Naive thymus-derived CD4-positive, alpha-beta T cell (primary cell): ENCODE measurements at places on chromosomes 5 and 9. TPM values are rescaled to one million over a fixed set of nuclear protein-coding genes. Genes with fewer than 3 reads are reported as not detected.

GRCh38 chr5:94968507-94969095 lies 316.3 kb downstream of the MCTP1 start:
- peak; percentile 21 for DNase-seq

WHRN gene
- 0.12 TPM for polyA plus RNA-seq

DNA sequence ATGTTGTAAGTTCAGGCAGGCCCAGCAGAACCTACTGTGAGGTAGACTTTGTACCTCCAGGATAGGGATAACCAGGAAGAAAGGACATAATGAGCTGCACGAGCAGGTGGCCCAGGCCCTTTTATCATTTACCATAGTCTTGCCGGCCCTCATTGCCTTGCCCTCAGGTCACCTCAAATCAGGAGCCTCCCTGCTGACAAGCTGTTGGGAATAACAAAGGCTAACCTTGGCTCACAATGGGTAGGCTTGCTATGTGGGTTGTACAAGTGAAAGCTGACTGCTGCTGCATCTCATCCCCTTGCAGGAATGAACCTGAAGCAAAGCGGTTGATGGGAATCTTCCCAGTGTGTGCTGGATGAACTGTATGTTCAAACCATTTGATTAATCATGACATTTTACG lies 159.5 kb upstream of the ACTBL2 start:
- no peak for DNase-seq

GRCh38 chr5:9523090-9523823 lies 22.6 kb downstream of the SEMA5A start:
- DNase-seq, result no peak

PTPRD gene
- polyA plus RNA-seq, result not detected

GRCh38 chr9:76298521-76299144 lies 95.6 kb downstream of the RFK start:
- no peak for DNase-seq

PCDHA12 gene
- not detected for polyA plus RNA-seq

DNA sequence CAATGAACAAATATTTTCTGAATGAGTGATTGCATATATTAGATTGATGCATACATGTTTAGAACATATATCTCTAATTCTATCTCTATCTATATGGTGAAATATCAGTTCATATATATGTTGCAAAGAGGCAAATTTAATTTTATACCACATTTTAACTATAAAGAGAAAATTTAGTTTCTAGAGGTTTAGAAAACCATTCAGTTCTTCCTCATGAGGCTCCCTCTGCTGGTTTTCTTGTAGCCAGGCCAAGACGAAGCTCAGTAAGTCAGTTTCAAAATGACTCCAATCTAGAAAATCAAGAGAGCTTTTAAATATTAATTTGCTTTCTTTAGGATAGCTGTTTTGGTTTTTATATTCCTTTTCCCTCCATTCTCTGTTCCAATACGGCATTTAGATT lies 312.1 kb downstream of the TMEM232 start:
- DNase-seq, result no peak

DNA sequence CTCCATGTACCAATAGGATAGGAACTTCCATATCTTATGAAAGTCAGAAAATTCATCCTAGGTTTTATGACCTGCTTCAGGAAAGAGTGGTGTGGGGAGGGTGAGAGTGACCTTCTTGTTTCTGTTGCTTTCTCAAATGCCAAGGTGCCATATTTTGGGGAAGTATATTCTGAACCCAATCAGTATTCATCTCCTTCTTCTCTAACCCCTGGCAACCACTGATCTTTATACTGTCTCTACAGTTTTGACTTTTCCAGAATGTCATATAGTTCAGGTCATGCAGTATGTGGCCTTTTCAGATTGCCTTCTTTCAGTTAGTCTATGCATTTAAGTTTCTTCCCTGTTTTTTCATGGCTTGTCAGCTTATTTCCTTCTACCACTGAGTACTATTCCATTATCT lies 321.4 kb upstream of the SEMA6A start:
- no peak for DNase-seq

TMC1 gene
- polyA plus RNA-seq, result not detected

PLEKHG4B gene
- not detected for polyA plus RNA-seq

GRCh38 chr5:127673117-127673800 lies 24.4 kb downstream of the CTXN3 start:
- no peak for DNase-seq

AKNA gene
- 39.6 TPM for polyA plus RNA-seq

CLTB gene
- 73.6 TPM for polyA plus RNA-seq

IFNA13 gene
- not detected for polyA plus RNA-seq

DNA sequence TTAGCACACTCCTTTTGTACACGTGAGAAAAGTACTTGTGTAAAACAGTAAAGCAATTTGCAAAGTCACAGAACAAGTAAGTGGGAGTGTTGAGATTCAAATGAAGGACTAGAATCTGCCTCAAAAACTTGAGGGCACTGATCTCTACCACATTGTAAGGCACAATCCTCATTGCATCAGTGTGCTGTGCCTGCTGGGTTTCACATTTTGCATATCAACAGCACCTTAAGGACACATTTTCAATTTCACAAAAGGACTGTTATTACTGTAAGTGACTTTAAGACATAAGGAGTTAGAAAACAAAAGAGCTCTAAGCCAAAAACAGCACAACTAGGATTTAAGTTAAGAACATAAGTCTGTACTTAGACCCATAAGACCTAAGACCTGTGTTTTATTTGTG lies 44.7 kb upstream of the HK3 start:
- no peak for DNase-seq

- DNase-seq, result no peak
These were observed 184.0 kb downstream of the MED10 start for GRCh38 chr5:6194261-6194875.

SOHLH1 gene
- polyA plus RNA-seq, result not detected

DNA sequence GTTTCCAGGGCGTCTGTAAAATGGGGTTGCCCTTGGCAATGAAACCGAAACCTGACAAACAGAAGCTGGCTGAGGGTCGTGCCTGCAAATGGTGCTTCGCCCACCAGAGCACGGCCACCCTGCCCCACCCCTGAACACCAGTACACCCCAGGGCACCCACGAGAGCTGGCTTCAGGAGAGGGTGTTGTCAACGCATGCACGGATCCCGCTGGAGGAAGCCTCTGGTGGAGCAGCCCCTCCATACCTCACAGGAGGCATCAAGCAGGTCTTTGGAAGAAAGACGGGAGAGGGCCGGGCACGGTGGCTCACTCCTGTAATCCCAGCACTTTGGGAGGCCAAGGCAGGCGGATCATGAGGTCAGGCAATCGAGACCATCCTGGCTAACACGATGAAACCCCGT lies 8.6 kb downstream of the SLC6A3 start:
- no peak for DNase-seq

KIF24 gene
- polyA plus RNA-seq, result 0.19 TPM

DNA sequence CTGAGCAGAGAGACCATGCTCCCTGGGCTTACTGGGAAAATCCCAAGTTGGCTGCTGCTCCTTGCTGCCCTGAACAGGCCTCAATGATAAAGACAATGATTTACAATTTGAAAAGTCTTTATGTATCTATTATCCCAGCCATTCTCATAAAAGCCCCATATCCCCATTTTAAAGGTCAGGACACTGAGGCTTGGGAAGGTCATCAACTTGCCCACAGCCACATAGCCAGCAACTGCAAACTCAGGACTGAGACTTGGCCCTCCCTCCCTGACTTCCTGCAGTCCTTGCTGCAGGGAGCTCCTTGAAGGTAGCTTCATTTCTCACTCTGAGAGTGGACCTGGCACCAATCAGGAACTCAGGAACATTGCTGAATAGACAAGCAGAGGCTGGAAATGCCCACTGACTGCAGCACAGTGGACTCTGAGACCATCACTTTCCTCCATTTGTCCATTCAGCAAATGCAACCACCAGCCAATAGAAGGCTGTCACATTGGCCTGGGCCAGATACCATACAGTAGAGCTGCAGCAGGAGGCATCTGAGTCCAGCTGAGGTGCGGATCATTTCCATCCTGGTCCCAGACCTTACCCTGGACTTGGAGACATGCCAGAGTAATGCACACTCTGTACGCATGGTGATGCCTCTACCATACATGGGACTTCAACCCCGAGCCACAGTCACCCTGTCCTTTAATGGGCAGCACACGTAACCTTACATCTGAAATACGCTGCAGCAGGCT lies 18.3 kb downstream of the TNIP1 start:
- no peak for DNase-seq

GARIN3 gene
- polyA plus RNA-seq, result 0.07 TPM

ANKRD31 gene
- 0.22 TPM for polyA plus RNA-seq

MARCOL gene
- not detected for polyA plus RNA-seq

DNA sequence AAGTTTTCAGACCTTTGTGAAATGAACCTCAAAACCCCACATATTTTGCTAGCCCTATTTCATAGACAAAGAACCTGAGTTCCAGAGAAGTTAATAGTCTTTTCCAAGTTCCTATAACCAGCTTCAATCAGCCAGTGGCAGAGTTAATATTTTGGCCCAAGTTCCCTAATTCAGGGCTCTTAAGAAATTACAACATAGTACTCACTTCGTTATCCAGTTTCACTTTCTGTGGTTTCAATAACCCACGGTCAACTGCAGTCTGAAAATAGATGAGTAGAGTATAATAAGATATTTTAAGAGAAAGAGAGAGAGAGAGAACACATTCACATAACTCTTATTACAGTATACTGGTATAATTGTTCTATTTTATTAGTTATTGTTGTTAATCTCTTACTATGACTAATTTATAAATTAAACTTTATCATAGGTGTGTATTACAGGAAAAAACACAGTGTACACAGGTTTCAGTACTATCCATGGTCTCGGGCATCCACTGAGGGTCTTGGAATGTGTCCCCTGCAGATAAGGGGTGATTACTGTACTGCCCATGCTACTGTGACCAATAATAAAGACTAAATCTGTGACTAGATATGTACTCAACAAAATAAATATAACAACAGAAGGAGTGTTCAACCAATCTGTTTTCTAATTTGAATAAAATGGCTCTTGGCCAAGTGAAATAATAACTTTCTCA lies 9.3 kb upstream of the MYOT start:
- no peak for DNase-seq

DNA sequence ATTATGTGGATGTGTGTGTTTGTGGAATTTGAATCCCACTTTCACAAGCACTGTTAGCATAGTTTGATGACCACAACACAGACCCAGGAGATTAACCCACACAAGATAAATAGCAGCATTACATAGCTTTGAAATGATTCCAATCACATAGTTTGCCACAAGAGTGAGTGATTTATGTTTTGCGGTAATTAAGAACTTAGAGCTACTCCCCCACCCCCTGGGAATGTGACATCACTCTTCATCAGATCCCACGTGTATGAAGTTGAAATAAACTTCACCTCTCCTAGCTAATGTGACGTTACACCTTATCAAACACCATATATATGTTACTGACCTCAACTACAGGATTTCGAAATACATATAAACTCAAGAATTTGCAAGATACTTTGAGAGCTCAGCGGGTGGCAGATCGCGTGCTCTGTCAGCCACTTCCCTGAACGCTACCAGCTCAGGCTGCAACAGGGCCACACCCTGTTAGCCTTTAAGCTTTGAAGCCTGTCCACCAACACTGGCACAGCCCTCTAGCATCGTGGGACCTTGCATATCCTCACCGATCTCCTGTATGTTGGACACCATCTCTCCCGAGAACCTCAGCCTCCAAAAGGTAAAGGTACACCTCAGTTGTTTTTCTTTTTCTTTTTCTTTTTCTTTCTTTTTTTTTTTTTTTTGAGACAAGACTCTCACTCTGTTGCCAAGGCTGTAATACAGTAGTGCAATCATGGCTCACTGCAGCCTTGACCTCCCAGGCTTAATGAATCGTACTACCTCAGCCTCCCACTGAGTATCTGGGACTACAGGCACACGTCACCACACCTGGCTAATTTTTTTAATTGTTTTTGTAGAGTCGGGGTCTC lies 1.7 kb upstream of the AGTPBP1 start:
- no peak for DNase-seq

- DNase-seq, result no peak
These were observed 36.3 kb downstream of the CXXC5 start for GRCh38 chr5:139684350-139684880.

- no peak for DNase-seq
These were observed 64.5 kb downstream of the ARSB start for GRCh38 chr5:78920604-78921003.

PCDHB11 gene
- not detected for polyA plus RNA-seq

GRCh38 chr9:122070728-122071515 lies 22.2 kb downstream of the TTLL11 start:
- DNase-seq, result no peak

DNA sequence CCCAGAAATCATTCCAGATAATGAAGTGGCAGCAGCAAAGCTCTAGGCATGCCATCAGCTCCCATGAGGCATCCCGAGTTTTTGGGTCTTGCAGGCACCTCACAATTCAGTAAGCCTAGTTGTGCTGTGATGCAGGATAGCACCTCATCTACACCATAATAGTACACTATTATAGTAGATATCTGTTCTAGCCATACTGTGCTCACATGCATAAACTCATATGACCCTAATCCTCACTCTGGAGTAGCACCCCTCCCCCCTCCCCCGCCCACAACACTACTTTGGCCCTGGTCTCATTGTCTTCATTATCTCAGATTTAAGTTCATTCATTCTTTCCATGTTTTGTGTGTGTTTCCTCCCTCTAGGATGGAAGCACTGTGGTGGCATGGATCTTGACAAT lies 102.5 kb upstream of the PITX1 start:
- DNase-seq, result no peak

- DNase-seq, result no peak
These were observed 127.8 kb upstream of the PAM start for GRCh38 chr5:102627315-102627714.

IGFBPL1 gene
- not detected for polyA plus RNA-seq

GPR21 gene
- not detected for polyA plus RNA-seq

F2RL1 gene
- 6.2 TPM for polyA plus RNA-seq

GRCh38 chr5:118397236-118397635 lies 591.1 kb downstream of the DTWD2 start:
- DNase-seq, result no peak

- DNase-seq, result no peak
These were observed 189.1 kb upstream of the CDH12 start for GRCh38 chr5:23042226-23042625.

ALDOB gene
- not detected for polyA plus RNA-seq

DNA sequence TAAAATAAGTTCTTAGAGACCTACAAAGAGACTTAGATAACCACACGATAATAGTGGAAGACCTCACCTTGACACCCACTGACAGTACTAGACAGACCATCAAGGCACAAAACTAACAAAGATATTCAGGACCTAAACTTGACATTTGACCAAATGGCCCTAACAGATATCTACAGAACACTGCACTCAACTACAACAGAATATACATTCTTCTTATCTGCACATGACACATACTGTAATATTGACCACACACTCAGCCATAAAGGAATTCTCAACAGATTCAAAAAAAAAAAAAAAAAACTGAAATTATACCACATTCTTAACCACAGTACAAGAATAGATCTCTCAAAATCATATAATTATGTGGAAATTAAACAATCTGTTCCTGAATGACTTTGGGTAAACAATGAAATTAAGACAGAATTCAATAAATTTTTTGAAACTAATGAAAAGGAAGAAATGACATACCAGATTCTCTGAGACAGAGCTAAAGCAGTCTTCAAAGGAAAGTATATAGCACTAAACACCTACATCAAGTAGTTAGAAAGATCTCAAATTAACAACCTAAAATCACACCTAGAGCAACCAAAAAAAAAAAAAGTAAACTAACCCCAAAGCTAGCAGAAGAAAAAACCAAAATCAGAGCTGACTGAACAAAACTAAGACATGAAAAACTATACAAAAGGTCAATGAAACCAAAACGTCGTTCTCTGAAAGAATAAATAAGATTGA lies 362.3 kb upstream of the POU5F2 start:
- DNase-seq, result no peak
